ENCODE measurements at places on chromosomes 4 and X.

- DNase-seq = no peak
These were observed 779.0 kb upstream of the SLIT2 start for GRCh38 chr4:19472666-19473065.

DNA sequence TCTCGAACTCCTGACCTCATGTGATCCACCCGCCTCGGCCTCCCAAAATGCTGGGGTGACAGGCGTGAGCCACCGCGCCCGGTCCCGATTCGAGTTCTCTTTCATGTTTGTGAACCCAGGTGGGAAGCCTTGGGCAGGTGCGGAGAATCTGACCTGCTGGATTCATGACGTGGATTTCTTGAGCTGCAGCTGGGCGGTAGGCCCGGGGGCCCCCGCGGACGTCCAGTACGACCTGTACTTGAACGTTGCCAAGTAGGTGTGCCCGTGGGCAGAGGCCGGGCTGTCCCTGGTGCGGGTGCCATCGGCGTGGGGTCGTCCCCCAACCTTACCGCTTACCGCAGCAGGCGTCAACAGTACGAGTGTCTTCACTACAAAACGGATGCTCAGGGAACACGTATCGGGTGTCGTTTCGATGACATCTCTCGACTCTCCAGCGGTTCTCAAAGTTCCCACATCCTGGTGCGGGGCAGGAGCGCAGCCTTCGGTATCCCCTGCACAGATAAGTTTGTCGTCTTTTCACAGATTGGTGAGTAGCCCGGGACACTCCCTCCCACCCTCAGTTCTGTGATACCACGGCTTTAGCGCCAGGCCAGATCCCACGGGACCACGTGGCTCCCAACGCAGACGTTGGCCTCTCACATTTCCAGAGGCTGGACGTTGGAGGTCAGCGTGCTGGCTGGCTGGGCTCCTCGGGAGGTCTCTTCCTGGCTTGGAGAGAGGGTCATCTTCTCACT lies 15.6 kb downstream of the IL3RA start:
- DNase-seq = no peak

DNA sequence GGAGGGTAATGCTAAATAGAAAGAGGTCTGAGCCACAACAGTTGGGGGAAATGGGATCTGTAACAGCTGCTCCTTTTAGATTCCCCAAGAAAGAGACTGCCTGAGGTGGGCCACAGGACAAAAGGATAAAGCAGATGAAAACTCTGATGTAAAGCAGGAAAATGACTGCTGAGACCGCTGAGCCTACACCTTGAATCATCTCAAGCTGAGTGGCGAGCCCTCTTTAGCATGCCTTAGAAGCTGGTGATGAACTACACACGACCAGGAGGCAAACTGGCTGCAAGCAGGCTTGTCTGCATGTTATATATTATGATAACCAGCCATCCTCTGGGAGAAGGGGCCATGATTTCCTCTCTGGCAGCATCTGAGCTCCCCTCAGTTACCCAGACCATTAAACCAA lies 88.4 kb downstream of the TTC29 start:
- no peak for DNase-seq

DNA sequence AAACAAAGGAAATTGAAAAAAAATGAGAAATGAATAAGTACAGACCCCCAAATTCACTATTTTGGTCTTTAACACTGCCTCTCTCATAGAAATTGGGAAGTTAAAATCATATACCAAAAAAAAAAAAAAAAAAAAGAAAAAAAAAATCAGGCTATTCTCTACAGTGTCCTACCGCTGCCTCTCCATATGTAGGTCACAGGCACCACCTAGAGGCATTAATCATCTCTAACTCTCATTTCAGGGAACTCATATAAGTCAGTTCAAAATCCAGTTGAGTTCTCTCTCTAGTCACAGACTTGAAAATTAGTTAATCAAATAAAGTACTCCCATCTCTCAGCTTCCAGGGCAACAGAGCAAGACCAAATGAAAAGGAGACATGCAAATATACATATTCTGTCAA lies 47.9 kb downstream of the COX18 start:
- DNase-seq = no peak

DNA sequence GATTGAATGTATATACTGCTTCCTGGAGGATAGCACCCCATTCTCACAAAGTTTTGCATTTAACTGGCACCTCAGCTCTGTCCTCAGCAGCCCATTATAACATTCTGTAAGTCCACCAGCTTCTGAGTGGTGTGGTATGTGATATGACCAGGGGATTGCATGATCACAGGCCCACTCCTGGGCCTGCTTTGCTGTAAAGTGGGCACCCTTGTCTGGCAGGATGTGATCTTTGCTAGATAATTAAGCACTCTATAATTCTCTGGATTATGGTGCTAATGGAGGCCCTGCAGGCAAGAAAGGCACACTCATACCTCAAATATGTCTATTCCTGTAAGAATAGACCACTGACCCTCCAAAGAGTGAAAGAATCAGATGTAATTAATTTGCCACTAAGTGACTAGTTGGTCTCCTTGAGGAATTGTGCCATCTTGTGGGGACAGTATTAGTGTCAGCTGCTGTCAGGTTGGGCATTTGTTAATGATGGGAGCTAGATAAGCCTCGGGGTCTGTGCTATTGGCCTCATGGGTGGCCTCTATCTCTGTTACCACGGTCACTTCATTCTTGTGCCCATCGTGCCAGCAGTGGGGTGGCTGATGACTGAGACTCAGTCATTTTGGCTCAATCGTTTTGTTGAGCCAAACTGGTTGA lies 2.2 kb upstream of the CFI start:
- DNase-seq = no peak

DNA sequence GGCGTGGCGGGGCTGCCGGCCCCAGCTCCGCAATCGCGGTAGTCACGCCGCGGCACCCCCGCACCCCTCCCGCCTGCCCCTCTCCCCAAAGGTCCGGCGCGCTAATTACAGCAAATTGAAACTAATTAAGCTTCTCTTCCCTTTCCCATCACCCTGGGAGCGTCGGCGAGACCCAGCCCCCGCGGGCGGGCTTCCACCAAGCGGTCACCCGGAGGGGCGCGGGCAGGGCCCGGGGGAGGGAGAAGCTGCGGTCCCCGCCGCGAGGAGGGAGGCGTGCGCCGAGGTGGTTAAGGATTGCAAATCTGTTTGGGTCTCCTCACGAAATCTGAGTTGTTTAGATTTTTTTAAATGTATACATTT lies 13.1 kb downstream of the ARX start:
- DNase-seq = no peak

DNA sequence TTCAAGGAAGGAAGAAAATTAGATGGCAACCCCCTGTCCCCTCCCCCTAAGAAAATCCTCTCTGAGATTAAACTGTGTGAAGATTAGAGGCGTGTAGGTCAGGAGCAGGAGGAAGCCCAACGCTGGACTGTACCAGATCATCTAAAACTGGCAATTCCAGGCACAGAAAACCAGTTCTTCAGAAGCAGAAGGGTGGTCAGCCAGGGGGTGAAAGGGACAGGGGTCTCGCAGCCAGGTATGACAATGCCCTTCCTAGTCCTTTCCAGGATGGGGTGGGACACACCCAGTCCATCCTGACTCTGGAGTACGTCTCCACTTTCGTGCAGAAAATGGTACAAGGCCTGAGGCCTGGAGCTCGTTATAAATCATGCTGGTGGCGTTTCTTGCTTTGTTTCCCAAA lies 3.3 kb upstream of the RHOH start:
- no peak for DNase-seq

DNA sequence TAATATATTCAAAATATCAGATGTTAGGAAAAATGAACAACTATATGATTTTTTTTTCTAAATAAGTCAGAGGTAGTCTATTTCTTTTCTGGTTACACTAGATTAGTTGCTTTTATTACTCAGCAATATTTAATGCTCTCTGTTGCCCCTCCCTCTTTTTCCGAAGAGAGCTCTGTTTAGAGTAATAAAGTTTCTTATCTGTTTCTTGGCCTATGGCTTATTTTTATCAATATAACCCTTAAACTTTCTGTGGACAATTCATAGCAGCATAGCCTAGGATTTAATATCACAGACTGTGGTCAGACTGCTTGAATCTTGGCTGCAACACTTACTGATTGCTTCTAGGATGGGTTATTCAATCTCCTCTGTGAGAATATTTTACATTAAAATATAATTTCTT lies 2315.4 kb upstream of the AGA start:
- no peak for DNase-seq

- DNase-seq = no peak
These were observed 25.0 kb upstream of the BCORL1 start for GRCh38 chrX:129957241-129958082.

DNA sequence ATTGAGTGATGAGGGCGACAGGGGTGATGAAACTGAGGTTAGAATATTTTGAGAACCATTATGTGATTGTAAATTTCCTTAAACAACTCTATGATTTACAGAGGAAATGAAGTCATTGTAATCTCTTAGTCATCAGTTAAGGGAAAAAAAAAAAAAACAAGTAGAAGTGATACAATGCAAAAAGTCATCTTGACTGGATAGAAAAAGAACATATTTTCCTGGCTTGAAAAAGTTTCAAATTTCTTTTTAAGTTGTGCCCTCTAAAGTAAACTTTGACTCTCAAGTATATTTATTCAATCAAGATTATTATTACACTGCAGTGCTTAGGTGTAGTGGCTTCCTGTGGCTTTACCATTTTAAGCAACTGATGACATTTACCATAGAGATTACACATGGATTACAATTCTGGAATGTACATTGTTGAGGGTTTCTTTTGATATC lies 40.6 kb downstream of the GABRB1 start:
- no peak for DNase-seq

DNA sequence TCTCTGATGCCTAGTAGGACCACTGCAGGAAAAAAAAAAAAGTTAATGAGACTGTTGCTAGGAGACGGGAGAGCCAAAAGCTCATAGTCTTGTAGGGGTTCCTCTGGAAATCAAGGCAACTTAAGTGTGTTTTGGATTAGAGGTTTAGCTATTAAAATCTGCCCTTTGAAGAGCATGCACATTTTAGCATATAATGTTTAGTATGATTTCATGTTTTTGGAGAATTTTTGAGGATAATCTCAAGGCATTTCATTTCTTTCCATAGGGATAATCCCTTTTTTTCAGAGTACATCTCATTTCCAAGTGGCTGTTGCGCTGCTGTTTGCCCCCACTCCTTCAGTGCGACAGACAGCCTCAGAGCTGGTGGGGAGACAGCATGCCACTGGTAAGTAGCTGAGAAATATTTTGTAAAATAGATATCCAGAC lies at the start of gene LINC00632:
Gene LINC00632 (plus strand): TSS at position 339 of the 426 bp plus-strand sequence.
- no peak for DNase-seq

- DNase-seq = no peak
These were observed 3.7 kb downstream of the FGD1 start for GRCh38 chrX:54492340-54492739.

- DNase-seq = no peak
These were observed 80.3 kb upstream of the DCLK2 start for GRCh38 chr4:149997881-149998421.

DNA sequence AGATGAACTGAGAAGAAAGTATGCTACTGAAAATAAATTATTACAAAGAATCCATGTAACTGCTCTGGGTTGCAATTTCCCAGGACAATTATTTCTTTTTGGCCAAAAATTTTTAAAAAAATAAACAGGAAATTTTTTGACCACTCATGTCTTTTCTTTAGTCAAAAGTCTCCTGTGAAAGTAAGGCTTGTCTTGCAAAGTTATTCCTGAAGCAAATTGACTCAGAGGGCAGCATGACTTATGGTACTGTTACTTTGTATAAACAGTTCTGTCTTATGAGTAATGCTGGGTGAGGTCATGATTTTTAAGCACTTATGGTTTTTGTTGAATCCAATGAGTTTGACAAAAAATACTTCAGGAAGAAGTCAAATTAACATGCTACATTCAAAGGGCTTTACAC lies 292.8 kb upstream of the ARSJ start:
- DNase-seq = no peak

DNA sequence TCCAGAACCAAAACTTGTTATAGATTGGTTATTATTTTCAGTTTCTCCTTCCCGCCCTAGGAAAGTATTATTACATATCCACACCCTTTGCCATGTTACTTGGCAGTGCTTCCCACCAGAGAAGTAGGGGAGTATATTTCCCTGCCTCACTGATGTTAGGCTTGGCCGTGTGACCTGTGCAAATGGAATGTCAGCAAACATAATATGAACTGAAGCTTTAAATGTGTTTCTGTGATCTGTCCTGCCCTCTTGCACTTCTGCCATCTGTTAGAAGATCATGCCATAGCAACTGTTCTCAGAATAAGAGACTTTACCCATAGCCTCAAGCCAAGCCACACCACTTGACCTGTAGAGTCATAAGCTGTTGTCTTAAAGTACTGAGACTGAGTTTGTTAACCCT lies 36.7 kb upstream of the NEUROG2 start:
- no peak for DNase-seq

DNA sequence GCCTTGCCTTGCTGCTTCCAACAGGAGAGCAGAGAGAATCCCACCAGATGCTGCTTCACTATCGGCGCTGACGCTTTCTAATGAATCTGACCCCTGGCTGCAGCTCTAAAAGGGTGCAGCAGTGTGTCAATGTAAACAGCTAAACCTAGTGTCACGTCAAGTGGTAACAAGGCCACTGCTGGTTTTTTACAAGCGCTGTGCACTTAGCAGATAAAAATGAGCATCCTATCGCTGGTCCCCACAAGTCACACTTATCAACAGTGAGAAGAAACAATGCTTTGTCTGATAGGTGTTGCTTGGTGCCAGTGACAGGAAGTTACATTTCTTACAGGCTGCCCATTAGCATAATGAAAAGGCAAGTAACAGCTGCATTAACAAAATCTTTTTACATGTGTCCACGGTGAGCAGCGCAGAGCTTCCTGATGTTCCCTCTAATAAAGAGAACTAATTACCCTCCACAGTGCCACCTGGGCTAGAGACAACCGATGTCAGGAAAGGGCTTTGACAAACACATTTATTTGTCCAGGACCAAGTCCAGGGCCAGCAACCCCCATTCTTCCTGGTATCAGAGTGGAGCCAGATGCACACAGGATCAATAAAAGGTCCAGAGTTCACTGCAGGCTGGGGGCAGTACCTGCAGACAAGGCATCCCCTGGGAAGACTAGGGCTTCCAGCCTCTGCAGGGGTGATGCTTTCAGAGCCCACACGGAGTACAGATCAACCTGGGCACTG lies 176.0 kb downstream of the MGST2 start:
- DNase-seq = no peak

DNA sequence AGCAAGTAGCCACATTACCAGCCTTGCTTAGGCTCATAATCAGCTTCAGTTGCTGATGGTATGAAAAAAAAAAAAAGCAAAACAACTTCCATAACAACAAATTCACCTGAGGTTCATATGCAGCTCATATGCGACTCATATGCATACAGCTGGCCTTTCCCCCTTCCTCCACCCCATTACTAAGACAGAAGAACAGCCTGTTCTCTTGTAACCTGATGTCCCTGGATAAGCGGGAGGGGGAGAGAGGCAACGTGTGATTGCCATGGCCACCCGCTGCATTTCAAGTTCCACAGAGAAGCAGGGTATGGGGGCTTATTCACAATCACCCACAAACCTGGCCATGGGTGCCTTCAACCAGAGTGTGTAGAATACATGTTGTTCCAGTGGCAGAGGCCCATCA lies 95.1 kb upstream of the DGKK start:
- no peak for DNase-seq

- no peak for DNase-seq
These were observed 92.9 kb downstream of the ATP10D start for GRCh38 chr4:47577779-47578553.
